ENCODE measurements at places on chromosomes 16 and 17.

DNA sequence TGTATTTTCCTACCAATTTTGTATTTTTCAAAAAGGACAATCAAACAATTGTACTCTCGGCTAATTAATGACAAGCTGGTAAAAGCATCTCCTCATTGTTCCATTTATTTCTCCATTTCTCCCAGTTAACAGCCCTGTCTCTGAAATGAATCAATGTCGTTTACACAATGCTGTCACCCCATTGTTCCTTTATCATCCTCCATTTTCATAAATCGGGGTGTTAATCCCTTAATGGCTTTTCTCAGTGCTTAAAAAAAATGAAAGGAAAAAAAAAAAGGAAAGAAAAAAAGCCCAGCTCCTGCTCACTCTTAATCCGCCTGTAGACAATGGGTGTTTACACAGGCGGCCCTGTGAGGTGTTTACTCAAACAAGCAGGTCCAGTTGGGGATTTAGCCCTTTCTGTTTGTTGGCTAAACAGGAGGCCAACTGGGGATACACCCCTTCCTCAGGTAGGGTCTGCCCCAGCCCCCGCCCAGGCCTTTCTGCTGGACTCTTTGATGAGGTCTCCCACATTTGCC, 86.8 kb upstream of the SALL1 start:
- no peak for DNase-seq

GRCh38 chr16:10590342-10590741, 9.9 kb upstream of the EMP2 start:
- DNase-seq: no peak

DNA sequence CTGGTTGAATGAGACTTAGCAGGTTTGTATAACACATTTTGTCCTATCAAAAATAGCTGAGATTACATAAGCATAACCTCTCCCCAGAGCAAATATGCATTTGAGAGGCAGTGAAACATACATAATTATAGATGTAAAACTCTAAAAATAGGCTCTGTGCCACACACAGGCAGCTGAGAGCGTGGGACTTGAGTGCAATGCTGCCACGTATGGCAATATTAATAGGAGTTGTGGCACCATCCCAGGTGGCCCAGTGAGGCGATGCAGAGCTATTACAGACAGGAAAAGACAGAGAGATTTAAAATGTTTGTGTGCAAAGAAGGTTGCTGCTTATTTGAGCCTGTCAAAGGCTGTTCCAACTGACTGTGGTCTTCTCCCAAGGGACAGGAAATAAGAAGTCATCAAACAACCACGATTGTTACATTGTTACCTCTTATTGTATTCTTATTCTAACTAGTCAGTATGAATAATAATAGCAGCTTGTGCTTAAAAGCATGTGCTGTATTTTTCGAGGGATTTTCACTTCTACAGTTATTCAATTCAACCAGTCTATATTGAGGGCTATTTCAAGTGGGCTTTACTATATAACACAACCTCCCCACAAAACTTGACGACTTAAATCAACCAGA, 116.5 kb downstream of the SALL1 start:
- no peak for DNase-seq

DNA sequence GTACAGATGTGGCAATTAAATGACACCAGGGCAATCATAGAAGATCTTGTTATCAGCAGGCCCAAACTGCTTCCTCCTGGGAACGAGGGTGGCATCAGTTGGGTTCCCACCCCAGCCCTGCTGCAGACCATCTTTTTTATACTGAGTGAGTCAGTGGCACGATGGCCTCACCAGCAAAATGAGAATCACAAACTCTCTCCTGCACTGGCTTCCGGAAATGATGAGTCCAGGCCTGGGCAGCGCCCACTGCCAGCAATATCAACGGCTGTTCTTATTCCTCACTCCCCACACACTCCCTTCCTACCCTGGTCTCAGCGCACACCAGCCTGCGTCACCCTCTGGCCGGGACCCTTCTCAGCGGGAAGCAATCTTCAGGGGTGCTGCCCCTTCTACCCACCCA, 340.3 kb downstream of the FOXL1 start:
- DNase-seq: no peak

DNA sequence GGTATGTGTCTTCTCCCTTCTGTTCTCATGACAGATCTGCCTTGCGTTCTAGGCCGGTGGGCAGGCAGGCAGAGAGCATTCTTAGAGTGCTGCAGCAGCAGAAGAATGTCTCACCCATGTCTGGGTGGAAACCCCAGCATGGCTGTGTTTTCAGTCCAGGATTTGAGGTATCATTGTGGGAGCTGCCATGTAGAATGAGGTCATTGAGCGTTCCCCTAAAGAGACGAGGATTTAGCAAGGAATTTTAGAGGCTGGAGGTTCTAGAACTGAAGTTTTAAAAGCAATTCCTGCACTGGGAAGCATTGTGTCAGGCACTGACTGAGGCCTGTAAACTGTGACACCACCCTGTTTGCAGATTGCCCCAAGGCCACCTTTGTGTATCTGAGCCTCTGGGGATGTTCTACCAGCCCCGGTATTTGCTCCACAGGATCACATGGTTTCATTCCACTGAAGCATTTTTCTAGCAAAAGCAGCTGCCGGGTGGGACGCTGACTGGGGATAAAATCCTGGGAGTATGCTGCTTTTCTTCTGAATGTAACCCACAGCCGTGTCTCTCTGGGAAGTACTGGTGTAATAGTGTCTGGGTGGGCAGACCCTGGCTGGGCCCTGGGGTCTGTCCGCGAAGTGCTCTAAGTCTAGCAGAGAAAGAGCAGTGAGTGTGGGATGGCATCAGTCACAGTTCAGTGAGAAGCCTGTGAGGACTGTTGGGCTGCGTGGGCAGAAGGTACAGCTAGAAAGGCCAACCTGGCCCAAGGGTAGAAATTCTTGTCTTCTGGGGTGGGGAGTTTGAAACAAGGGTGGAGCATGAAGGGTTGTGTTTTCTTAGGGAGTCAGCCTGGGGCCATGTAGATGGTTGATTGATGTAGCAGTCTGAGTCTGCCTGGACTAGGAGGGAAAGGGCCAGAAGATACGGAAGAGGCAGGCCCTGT, 30.2 kb downstream of the PLCD3 start:
- DNase-seq: no peak

DNA sequence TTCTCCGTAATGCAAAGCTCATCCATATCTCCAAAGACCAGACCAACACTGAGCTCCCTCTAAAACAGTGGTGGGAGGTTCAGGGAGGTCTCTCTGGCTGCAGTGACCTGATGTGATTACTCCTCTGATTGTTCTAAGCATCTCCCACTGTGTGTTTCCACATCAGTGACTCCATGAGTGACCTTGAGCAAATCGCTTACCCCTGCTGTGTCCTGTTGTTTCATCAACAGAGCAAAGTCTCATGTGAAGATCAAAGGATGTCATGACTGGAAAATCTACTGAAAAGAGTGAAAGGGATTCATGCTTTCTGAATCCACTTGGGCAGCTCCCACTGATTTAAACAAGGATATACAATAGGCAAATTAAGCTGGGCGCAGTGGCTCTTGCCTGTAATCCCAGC, 352.9 kb downstream of the TMEM114 start:
- no peak for DNase-seq

Measured in Calu3 (cell line).